GOT3 (cell line): ENCODE measurements at places on chromosomes 5 and 9.

- no peak for DNase-seq
Observed at GRCh38 chr9:27184556-27185351, 75.7 kb downstream of the TEK start.

DNA sequence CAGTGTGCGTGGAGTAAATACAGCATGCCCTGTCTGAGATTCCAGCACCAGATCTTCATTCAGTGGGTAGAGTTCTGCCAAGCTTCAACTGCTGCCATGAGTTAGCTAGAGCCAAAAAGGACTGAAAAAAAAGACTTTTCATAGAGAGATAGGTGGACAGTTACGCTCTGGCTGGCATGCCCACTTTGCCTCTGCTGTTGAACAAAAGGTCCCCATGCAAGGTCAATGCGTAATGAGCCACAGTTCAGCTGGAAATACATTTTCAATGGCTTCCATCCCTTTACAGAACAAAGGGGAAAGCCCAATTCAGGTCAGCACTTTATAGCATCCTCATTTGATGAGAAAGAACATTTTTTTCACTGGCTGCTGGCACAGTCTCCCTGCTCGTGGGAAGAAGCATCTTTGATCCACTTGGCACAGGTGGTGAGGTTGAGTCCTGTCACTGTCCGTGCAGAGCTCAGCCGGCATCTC lies 86.9 kb upstream of the ERCC6L2 start:
- DNase-seq: no peak

GRCh38 chr5:14896131-14896530 lies 24.6 kb upstream of the ANKH start:
- DNase-seq: no peak

- no peak for DNase-seq
Observed at GRCh38 chr5:150632305-150633160, 7.9 kb upstream of the SYNPO start.

GRCh38 chr5:120872297-120872696 lies 408.2 kb downstream of the PRR16 start:
- no peak for DNase-seq

- no peak for DNase-seq
Observed at GRCh38 chr5:98836175-98836574, 62.7 kb downstream of the RGMB start.

DNA sequence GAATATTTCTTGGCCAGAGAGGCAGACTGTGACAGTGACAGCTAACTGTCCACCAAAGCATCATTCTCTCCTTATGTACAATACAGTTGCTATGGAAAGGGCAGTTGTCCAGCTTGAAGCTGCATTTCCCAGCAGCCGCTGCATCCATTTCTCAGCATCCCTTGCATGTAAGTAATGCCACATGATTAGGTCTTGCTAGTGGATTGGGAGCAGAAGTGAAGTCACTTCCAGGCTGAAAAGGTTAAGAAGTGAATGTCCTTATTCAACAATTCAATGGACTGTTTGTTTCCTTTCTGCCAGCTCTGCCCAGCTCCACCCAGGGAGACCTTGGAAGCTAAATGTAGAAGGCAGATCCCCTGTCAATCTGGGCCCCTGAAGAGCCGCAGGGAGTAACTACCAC lies 26.1 kb upstream of the RETREG1 start:
- no peak for DNase-seq

DNA sequence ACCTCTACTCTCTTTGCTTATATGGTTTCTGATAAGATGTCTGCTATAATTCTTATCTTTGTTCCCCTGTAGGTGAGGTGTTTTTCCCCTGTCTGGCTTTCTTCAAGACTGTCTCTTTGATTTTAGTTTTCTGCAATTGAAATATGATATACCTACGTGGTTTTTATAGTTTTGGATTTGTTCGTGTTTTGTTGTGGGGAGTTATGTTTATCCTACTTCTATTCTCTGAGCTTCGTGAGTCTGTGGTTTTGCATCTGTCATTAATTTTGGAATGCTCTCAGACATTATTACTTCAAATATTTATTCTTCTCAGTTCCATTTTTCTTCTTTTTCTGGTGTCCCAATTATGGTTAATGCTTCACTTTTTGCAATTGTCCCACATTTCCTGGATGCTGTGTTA lies 521.3 kb downstream of the KCTD16 start:
- no peak for DNase-seq

GRCh38 chr5:150142959-150143349 lies 12.7 kb downstream of the PDGFRB start:
- peak; percentile 35 for DNase-seq

- no peak for DNase-seq
Observed at GRCh38 chr9:116605904-116606341, 81.2 kb upstream of the TRIM32 start.
